ENCODE measurements at places on chromosomes 6 and 20.

GRCh38 chr6:90537723-90538258 is 49.1 kb downstream of the MAP3K7 start:
- DNase-seq: peak; percentile 43

- DNase-seq: no peak
These were observed 87.8 kb downstream of the SLC22A3 start for GRCh38 chr6:160435935-160436334.

- DNase-seq: no peak
These were observed 1.1 kb downstream of the BNIP5 start for GRCh38 chr6:36335465-36336207.

DNA sequence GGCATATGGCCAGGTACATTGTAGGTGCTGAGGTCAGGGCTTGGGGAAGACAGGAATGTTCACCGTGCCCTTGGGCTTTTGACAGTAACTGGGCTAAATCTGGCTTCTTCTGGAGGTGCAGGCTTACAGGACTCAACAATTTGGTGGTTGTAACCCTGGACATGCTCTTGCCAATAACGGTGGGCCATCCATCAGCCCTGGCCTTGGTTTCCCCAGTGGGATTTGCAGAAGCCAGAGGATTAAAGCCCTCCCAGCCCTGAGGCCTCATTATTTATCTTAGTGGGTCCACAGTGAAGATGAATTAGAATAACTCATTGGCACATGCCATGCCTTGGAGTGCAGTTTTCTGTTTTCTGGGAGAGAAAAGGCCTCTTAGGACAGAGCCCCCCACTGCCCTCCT is 44.0 kb downstream of the TOX2 start:
- DNase-seq: no peak

- DNase-seq: no peak
These were observed 109.4 kb upstream of the HCRTR2 start for GRCh38 chr6:55064711-55065420.

DNA sequence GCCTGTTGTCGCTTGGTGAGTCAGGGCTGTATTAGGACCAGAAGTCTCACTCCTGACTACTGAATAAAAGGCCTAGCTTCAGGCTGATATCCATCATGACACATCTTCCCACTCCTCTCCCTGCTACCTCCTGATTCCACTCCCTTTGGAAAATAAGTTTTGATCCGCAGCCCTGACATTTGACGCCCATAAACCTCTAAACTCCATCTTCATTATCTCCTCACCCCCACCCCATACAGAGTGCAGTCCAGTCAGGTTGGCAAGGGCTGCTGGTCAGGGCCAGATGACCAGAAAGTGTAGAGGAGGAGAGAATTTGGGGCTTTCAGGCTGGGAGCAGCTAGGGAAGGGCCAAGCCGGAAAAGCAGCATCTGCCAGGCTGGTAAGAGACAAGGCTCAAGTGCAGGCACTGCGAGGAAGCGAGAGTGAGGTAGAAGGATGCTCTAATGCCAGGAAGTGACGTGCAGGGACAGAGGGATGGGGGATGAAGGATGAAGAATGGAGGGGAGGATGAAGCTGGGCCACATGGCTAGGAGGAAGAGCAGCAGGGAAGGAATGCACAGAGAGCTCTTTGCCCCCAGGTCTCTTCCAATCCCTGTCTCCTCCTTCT is 1.2 kb downstream of the GGT7 start:
- DNase-seq: no peak

- no peak for DNase-seq
These were observed 388.2 kb downstream of the TBC1D32 start for GRCh38 chr6:120945905-120946594.

GRCh38 chr6:157050537-157051265 is 272.6 kb downstream of the TMEM242 start:
- no peak for DNase-seq

DNA sequence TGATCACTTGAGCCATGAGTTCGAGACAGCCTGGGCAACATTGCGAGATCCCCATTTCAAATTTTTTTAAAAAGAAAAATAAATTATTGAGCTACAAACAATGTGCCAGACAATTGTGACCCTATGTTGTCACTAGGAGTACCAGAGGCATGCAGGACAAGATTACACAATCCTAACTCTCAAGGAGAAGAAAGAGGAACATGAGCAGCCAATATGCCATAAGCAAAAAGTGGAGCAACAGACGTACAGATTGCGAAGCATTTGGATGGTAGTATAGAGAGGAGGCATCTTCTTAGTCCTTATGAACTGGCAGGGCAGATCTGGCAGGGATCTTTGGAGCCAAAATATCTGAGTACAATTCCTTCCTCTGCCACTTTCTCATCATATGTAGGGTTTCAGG is 156.4 kb downstream of the OR2B2 start:
- no peak for DNase-seq

DNA sequence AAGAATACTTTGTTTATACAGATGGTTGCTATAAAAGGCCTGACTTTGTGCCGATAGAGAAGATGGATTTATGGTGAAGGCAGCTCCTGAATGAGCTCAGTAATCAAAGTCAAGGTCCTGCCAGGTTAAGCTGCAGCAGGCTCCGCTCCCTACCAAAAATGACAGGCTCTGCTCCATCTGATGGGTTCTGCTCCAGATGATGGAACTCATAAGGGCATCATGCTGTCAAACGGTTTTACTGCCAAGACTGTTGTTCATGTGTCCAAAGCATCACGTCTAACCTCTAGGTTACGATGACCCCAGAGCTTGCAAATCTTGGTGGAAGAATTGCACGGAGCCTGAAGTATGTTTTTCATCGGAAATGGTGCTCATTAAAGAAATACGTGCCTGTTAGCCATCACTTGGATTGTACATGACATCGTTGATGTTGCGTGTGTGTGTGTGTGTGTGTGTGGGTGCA is 19.2 kb upstream of the PTGIS start:
- peak; percentile 40 for DNase-seq

DNA sequence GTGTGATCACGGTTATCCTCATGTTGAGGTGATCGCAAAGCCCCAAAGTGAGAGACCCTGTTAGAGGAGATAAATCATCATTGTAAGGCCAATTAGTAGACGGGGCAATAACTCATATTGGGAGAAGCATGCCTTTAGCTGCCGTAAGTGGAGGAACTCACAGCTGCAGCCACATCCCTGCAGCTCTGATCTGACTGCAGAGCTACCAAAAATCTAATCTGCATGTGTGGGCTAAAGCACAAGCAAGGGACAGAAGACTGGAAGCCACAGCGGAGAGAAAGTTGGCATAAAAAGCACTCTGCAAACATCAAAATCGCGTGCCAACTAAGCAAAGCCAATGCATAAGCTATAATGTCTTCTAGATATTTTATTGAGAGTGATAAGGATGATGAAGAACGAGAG is 79.8 kb downstream of the TBC1D7 start:
- DNase-seq: no peak

GRCh38 chr6:14711056-14711703 is 534.7 kb upstream of the JARID2 start:
- peak; percentile 62 for DNase-seq

GRCh38 chr20:39146394-39146793 is 184.2 kb downstream of the DHX35 start:
- no peak for DNase-seq

- no peak for DNase-seq
These were observed 3.0 kb upstream of the GRM4 start for GRCh38 chr6:34148631-34149451.

GRCh38 chr6:106530502-106530901 is 98.8 kb downstream of the RTN4IP1 start:
- no peak for DNase-seq

All from GM04504 (cell line).